ENCODE measurements at places on chromosomes 4 and X. TPM values are rescaled to one million over a fixed set of nuclear protein-coding genes. Genes with fewer than 3 reads are reported as not detected.

DNA sequence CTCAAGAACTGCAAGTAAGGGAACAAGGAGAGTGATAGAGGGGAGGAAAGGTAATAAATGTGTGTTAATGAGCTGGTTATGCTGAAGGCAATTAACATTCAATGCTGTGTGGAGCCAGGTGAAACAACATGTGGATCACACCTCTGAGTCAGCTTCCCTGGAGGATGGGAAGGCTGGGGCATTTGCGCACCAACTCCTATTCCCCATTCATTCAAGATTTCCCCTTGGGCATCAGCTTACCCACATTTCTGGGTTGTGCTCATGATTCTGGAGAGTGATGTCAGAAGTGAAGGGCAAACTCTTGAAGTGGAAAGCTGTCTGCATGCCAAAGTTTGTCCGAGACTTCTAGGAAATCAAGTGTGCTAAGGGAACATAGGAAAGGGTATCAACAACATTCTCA, 461.4 kb downstream of the MID1IP1 start:
- peaks cover 7% of the 10 kb centered on the region for H3K27me3 ChIP-seq
- no peaks in the 10 kb centered on the region for H3K36me3 ChIP-seq
- DNase-seq: no peak

DNA sequence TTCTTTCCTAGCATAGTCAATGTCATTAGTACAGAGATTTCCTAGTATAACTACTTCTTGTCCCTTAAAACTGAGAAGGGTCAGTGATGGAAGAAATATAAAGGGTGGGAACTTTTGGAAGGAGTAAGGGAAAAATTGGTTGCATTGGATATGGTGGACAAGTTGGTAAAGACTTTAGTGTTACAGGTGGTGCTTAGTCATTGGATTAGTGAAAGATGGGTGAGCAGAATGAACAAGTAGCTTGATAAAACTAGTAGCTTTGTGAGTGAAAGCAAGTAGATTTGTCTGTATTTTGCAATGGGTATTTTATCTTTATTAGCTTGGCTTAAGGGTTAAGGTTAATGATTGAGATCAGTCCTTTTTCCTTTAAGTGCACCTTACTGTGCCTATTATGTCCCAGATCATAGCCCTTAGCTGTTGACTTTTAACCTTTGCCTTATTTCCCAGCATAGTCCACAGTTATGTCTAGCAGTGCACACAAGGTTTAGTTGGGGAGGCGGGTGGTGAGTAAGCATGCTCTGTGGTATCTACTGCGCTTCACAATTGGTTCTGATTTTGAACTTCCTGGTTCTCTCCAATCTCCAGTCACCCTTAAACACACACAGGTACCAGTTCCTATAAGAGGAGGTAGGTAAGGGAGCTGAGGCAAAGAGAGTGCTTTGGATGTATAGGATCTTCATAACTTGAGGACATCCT, 9.5 kb downstream of the WDR44 start:
- H3K4me1 ChIP-seq: peaks cover 8% of the 10 kb centered on the region
- H3K36me3 ChIP-seq: no peaks in the 10 kb centered on the region
- no peak overlapping the region for H3K4me3 ChIP-seq
- no peaks in the 10 kb centered on the region for H3K27me3 ChIP-seq

- H3K27ac ChIP-seq: no peak overlapping the region
- no peak for DNase-seq
- no peaks in the 10 kb centered on the region for H3K27me3 ChIP-seq
- no peaks in the 10 kb centered on the region for H3K4me1 ChIP-seq
Observed at GRCh38 chr4:4481399-4481994, 60.4 kb downstream of the STX18 start.

NELFA gene
- total RNA-seq: 47.6 TPM

GRCh38 chr4:48795108-48795507, 15.0 kb upstream of the FRYL start:
- DNase-seq: no peak
- H3K36me3 ChIP-seq: no peaks in the 10 kb centered on the region
- H3K4me3 ChIP-seq: no peak overlapping the region
- H3K27me3 ChIP-seq: no peaks in the 10 kb centered on the region

All from natural killer cell (primary cell).